Activated CD4-positive, alpha-beta memory T cell treated with anti-CD3 and anti-CD28 coated beads for 36 hours (primary cell): ENCODE measurements at places on chromosomes 7 and 10.

DNA sequence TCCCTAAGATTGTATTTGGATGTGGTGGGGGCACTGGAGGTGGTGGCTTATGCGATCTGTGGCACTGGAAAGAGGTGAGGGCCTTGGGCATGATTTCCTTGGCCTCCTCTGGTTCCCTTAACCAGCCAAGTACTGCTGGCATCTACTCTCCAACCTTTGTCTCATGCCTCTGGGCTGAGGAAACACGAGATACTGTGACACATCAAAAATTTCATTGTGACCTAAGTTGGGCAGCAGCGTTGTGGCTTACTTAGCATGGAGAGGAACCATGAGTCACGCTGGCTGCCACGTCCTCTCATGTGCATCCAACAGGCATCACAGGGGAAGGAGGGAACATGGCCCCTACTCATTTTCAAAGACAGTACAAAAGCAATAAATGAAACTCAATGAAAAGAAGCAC lies 29.7 kb upstream of the GSDME start:
- peak; percentile 59 for DNase-seq

DNA sequence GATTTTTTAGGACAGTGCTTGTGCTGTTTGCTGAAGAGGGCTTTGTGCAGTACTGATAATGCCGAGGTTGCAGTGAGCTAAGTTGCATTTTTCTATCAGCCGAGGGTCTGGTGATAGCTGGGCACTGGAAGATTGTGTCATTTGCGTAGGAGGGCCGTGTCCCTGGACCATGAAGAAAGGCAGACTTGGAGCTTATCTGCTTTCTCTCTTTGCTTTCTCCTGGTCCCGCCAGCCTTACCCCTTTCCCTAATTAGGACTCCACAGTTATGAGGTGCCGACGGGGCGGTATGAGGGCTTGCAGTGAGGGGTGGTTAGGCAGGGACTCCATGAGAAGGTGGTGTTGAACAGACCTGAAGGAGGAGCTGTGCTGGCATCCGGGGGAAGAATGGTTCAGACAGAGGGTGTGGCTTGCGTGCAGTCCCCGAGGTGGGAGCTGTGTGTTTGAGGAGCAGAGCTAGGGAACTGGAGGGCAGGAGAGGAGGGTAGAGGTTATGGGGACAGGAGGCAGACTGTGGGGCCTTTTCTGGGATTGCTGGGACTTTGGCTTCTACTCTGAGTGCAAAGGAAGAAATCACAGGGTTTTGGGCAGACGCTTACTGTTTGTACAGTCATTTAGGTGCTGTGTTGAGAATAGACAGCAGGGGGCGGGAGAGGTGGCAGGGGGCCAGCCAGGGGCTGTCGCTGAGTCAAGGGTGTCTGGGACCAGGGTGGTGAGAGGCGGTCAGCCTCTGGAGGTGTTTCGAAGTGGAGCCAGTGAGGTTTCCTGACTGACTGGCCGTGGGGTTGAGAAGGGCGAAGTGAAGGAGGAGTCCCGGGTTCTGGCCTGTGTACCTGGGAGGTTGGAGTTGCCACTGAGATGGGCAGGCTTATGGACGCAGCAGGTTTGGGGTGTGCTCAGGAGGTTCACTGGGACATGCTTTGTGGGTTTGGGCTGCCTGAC lies 43.4 kb downstream of the PRF1 start:
- DNase-seq: peak; percentile 83

GRCh38 chr7:90626013-90626412 lies 29.9 kb downstream of the CDK14 start:
- DNase-seq: no peak

GRCh38 chr7:132755538-132756483 lies 179.5 kb upstream of the PLXNA4 start:
- no peak for DNase-seq

DNA sequence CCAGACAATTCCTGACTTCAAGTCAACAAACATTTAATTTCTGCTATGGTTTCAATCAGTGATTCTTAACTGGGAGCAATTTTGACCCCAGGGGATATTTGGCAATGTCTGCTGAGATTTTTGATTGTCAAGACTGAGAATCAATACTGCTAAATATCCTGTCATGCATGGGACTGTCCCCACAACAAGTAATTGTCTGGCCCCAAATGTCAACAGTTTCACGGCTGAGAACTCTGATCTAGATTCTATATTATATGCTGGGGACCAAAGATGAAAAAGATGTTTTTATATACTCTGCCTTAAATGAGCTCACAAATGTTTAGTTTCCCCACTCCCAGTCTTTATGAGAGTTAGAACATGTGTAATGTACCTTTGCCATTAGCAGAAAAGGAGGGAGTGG lies 19.2 kb downstream of the ANKRD7 start:
- no peak for DNase-seq

- DNase-seq: peak; percentile 77
Observed at GRCh38 chr10:119541459-119542356, 811 bp downstream of the RGS10 start.

GRCh38 chr7:43756368-43757072 lies 2.0 kb upstream of the BLVRA start:
- DNase-seq: peak; percentile 55

DNA sequence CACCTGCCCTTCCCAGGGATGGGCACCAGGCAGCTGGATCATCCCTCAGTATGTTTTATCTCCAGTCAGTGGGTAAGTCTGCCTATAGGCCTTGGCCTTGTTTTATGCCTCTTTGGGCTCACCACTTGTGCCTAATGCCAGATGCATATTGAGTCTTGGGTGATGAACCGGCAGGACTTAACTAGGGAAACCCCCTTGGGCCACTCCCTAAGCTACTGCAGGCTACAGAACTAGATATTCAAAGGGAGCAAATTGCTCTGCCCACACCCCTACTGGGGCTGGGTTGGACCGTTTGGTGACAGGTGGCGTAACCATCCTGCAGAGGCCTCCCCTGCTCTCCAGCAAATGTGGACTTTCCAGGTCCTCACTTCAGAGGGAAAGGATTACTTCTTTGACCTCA lies 115.7 kb upstream of the GDF10 start:
- DNase-seq: no peak

- DNase-seq: no peak
Observed at GRCh38 chr7:101819183-101819582, 1.8 kb downstream of the CUX1 start.

GRCh38 chr10:15083674-15084501 lies 4.7 kb downstream of the ACBD7 start:
- DNase-seq: no peak

DNA sequence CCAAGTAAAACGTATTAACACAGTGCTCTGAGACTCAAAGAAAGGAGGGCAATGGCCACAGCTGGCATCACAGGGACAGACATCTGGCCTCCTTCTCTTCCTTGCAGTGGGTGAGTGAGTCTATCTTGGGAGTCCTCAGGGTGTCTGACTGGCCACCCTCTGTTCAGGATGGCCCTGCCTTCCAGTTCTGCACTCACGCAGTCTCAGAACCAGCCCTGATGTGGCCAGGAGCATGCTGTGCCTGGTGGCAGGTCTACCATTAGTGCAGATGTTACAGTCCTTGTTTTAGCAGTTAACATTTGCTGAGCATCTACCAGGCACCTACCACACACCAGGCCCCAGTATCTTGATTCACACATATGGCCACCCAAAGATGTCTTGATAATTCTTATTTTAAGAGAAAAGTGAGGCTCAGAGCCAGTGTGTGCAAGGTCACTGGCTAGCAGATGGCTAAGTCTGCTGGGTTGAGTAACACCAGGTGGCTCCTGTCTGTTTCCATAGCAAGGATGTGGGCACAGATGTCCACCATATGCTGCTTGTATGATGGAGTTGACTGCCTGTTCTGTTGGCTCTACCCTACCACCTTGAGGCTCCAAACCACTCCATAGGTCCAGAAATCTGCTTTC lies 23.2 kb upstream of the ARHGAP22 start:
- DNase-seq: no peak

DNA sequence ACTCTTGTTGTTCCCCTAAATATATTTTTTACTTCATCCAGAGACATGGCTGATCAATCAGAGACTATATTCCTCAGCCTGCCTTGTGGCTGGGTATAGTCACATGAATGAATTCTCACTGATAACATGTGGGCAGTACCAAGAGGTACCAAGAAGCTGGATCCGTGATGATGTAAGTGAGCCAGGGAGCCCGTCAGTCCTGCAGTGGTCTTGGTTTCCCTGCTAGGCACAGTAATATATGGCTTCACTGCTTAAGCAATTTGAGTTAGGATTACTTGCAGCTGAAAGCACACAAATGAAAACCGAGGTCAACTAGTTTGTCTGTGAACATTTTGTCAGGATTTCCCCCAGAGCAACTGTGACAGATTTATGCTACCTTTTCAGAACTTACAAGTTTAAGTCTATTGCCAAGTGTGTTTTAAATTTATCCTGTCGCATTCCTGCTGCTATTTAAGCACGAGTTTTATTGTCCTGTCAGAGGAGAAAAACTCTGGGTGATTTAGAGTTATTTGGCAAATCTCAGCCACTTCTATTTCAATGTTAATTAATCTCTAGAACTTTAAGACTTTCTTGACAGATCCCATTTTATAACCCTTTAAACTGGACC lies 381.8 kb downstream of the PHF14 start:
- no peak for DNase-seq

DNA sequence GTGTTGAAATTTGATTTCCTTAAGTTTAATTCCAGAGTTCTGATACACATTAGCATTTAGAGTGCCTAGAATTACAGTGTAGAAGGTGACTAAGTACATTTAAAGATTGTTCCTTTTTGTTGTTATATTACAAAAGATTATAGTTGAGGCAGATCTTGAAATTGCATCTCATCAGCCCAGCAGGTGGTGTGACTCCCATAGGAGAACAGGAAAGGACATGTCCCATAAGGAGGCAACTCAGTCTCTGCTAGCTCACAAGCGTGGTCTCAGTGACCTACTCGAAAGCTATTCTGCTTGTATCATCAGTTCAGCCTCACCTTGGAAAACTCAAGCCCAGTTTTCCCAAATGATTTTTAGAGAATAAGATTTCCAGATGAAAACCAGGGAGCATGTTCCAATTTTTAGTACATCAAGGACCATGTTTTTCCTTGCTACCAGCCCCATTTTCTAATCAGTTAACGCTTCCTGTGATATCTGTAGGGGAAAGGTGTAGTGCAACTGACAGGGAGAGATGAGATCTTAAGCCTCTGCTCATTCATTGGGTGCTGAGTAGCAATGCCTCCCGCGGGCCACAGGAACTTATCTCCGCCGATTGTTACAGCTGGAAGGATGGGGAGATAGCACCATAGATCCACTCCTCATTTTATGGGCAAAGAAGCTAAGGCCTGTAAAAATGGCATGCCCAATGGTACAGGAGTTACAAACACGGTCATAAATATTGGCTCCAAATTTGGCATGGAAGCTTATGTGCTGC lies 1.1 kb upstream of the GNAI1 start:
- no peak for DNase-seq

DNA sequence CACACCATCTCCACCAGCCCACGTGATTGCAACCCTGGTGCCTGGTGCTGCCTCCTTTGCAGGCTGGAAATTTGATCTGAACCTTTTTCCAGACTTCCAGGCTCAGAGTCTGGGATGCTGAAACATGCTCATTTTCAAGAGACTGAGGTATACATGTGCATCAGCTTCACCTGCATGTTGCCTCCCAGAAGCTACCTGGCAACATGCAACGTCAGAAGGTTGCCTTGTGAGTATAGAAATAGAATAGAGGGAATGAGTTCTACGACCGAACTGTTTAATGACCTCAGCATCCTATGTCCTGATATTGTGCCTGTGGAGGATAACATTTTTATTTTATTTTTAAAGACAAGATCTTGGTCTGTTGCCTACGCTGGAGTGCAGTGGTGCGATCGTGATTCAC lies 1.9 kb upstream of the ZNF212 start:
- DNase-seq: no peak

DNA sequence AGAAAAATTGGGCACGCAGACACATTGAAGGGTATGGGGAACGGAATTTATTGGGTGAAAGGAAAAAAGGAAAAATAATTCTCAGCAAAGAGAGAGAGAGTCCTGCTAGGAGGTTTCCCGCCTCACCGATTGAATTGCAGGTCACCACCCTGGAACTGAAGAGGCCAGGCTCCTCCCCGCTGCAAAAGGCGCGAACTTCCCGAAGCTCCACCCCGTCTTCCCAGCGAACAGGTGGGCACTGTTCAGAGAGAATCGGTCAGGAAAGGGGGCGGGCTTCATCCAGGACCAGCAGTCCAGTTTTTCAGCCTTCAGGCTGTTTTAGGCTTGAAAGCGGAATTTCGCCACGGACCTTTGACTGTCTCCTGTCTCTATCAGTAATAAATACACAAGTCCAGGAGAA lies 27.3 kb upstream of the CADPS2 start:
- DNase-seq: no peak

DNA sequence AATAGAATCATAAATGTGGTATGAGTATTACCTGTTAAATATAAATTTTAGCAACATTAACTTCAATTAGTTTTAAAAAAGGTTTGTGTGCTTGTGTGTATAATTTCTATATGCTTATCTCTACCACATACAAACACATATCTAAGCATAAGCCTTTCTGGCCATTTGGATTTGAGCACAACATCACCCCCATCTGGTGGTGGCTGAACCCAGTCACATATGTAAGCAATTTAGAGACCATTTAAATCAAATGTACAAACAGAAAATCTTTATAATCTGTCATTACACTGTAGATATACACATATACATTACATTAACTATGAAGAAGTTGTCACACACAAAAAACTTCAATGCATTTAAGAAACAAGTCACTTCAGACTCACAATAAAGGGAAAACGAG lies 31.7 kb downstream of the GPR22 start:
- peak; percentile 50 for DNase-seq

GRCh38 chr7:134891696-134892678 lies 94.3 kb upstream of the AGBL3 start:
- DNase-seq: no peak
